ENCODE measurements at places on chromosomes 2 and 18.
A peak's percentile ranks its signal among the peaks of the same experiment; 100 is the strongest.

- DNase-seq, result no peak
Observed at GRCh38 chr2:224870341-224870740, 154.2 kb upstream of the CCDC195 start.

GRCh38 chr2:46335391-46336282 lies 38.4 kb downstream of the EPAS1 start:
- no peak for DNase-seq

DNA sequence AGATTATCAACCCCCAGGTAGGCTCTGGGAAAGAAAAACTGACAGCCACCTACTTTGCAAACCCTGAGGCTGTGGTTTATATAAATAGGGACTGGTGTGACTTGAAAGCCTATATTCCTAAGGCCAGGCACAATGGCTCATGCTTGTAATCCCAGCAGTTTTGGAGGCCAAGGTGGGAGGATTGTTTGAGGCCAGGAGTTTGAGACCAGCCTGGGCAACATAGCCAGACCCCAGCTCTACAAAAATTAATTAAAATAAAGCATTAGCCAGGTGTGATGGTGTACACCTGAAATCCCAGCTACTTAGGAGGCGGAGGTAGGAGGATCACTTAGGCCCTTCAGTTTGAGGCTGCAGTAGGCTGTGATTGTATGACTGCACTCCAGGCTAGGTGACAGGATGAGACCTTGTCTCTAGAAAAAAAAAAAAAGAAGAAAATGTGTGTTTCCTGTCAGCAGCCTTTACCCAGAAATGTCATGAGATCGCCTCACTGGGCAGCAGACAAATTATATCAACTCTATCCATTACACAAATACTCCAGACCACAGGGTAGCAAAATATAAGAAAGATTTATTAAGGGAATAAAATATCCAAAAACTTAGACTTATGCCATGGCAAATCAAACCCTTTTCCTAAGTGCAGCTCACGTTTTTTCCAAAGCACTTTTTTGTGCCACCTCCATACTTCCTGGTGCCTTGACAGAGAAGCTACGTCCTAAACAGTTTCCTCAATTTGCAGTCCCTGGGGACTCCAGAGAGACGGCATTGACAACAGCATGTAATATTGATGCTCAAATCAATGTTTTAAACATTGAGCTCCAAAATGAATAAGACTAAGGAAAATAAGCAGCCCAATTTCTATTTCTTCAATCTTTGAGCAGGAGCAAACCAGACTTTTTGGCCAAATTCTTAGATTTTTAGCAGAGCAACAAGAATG lies 190.8 kb upstream of the NDUFV2 start:
- DNase-seq, result no peak

DNA sequence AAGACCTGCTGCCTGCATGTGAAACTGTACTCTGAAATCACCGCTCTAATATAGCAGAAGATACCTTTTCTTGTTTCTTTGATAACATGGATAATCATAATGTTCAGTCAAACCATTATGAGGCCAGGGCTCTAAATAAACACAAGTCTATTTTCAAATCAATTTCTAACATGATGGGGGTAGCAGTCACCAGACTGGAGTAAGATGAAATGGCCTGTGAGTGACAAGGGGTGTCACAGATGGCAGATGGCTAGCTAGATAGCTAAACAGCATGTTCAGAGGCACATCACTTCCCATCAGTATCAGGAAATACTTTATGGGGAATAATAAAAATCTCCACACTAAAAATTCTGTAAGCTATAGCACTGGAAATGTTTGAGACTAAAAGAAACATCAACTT lies 14.0 kb downstream of the MBD2 start:
- no peak for DNase-seq

GRCh38 chr2:126936219-126936723 lies 37.6 kb downstream of the TEX51 start:
- no peak for DNase-seq

- no peak for DNase-seq
Observed at GRCh38 chr18:35026407-35027061, 14.7 kb upstream of the MAPRE2 start.

GRCh38 chr2:109694190-109694589 lies 80.0 kb downstream of the SOWAHC start:
- no peak for DNase-seq

GRCh38 chr2:62469548-62469947 lies 36.4 kb downstream of the TMEM17 start:
- DNase-seq, result no peak

DNA sequence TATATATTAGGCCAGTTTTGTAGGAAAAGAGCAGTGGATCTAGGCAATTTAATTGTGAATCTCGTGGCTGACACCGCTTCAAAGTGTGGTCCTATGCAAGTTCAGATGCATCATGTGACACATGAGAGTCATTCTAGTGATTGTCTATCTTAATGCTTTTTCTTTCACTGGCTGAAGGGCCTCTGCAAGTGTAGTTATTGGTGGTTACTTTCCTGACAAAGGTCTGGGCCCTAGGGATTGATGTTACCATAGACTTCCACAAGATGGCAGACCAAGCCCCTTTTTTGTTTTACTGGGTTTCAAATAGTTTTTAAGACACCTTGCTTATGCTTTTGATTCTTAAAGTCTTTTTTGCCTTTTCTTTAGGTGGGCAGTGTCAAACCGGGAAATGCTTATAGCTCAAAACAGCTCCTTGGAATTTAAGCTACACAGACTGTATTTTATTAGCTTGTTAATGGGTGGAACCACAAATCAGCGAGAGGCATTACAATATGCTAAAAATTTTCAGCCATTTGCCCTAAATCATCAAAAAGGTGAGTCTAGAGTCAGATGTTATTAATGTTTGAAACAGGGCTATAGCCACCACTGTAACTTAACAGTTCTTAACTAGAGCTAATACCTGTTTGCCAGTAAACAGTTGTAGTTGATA lies 25.9 kb downstream of the CD8A start:
- peak; percentile 25 for DNase-seq

GRCh38 chr2:179771791-179772190 lies 89.6 kb downstream of the ZNF385B start:
- DNase-seq, result no peak

GRCh38 chr2:207933396-207934065 lies 91.8 kb downstream of the PLEKHM3 start:
- DNase-seq, result no peak

- DNase-seq, result no peak
Observed at GRCh38 chr2:189555232-189555631, 25.4 kb downstream of the SLC40A1 start.

DNA sequence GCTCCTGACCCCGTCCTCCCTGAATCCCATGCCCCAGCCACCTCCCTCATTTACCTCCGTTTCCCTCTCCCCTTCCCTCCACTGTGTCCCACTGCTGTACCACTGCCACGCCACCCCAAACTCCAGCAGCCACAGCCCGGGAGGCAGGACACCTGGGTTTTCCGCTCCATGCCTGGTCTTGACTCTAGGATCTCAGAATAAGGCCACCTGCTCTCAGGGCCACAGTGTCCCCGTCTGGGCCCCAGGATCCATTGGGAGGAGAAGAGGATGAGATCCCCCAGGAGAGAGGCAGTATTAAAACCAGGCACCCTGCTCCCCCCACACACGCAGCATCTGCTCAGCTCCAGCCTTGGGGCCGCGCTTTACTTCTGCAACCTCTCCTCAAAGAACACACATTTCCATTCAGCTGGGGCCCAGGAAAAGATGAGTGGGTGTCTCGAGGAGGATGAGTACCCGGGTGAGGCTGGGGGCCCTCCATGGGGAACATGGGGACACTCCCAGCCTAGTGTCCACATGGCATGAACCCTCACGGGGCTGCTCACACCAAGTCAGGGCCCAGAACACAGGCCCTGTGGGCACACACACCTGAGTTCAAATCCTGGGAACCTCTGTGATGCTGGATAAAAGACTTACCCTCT lies 32.8 kb upstream of the TNS1 start:
- DNase-seq, result no peak

DNA sequence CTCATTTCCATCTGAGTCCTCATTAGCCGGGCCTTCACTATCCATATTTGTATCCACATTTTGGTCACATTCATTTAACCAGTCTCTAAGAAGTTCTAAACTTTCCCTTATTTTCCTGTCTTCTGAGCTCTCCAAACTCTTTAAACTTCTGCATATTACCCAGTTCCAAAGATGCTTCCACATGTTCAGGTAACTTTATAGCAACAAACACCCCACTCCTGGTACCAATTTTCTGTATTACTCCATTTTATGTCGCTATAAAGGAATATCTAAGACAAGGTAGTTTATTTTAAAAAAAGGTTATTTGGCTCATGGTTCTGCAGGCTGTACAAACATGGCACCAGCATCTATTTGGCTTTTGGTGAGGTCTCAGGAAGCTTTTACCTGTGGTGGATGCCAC lies 38.8 kb upstream of the AGFG1 start:
- no peak for DNase-seq

DNA sequence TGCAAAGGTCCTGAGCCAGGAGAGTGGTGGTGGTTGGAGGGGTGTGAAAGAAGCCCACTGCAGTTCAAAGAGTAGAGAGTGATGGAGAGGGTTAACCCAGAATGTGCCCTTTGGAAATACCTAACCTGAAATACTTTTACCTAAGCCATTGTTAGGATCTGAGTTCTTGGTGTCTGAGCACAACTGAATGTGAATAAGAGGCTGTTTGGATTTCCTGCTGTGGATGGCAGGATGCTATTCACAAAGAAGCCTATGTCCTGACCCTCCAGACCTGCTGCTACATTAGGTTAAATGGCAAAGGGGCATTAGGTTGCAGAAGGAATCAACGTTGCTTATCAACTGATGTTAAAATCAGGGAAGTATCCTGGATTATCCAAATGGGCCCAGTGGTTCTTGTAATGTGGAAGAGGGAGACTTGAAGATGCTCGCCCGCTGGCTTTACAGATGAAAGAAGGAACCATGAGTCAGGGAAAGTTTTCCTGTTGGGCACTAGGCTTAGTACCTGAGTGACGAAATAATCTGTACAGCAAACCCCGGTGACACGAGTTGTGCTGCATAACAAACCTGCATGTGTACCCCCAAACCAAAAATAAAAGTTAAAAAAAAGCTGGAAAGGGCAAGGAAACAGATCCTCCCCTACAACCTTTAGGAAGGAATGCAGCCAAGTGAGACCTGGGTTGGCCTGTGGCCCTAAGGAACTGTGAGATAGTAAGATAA lies 27.2 kb downstream of the ITGA6 start:
- DNase-seq, result no peak

GRCh38 chr2:138767101-138767500 lies 13.1 kb downstream of the NXPH2 start:
- no peak for DNase-seq

GRCh38 chr2:18896125-18896764 lies 306.9 kb upstream of the NT5C1B start:
- no peak for DNase-seq

DNA sequence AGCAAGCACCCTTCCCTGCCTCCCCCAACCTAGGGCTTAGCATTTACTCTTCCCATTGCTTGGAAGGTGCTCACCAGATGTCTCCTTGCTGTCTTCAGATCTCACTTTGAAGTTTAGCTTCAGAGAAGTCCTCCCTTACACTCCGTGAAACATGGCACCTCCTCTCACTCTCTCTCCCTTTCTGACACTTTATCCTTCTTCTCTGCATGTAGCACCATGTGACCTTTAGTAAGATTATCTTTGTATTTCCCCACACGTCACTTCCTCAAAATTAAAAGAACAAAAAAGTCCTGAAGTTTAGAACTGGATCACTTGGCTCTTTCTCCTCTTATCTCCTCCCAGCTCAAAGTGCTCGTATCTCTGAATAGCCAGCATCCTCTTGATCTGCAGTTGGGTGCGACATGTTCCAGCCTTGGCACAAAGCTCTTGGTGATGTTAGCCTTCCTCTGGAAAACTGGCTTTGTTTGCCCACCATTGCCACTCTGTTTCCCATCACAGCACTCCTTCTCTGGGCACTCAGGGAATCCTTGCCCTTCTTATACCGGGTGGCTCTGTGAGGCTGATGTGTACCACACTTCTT lies 40.6 kb upstream of the EPAS1 start:
- no peak for DNase-seq

GRCh38 chr2:154832711-154833110 lies 134.2 kb downstream of the KCNJ3 start:
- DNase-seq, result no peak

Data from pancreas (tissue), 10 donors.